Transverse colon (tissue), 4 donors: ENCODE measurements at places on chromosomes 4 and X.

DNA sequence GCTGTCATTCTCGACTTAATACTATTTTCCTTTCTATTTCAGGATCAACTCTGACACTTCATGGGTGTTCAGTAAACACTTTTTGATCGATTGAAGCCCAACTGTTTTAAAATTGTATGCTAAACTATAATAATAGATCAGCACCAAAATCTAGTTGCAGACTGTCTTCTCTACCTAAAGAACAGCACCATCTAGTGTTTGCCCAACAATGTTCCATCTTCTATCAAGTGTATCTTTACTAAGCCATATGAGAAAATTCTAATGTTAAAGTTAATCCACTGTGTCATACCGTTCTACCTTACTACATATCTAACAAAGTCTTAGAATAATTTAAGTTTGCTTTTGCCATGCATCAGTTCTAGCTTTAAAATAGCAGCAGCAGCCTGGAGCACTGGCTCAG, 113.0 kb upstream of the PRDX4 start:
- H3K4me1 ChIP-seq: no peaks in the 10 kb centered on the region
- H3K27me3 ChIP-seq: no peaks in the 10 kb centered on the region
- DNase-seq: no peak
- no peak overlapping the region for H3K27ac ChIP-seq
- H3K36me3 ChIP-seq: no peaks in the 10 kb centered on the region

DNA sequence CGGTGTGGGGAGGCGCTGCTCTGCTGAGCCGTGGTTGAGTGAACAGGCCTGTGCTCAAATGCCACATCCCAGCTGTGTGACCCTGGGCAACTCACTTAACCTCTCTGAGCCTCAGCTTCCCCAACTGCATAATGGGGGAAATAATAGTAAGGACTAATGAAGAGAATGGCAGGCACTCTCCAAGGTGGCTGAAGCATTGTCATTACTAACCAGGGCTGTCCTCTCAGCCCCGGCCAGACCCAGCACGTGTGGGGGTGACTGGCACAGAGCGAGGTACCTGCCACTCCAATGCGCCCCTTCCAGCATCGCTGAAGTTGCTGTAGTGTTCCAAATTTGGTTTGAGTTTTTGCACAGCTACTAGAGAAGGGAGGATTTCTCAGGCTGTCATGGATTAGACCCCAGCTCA, 80.0 kb downstream of the ABLIM2 start:
- no peak overlapping the region for H3K27ac ChIP-seq
- H3K4me3 ChIP-seq: no peak overlapping the region
- H3K36me3 ChIP-seq: no peaks in the 10 kb centered on the region
- H3K4me1 ChIP-seq: peaks cover 8% of the 10 kb centered on the region

DNA sequence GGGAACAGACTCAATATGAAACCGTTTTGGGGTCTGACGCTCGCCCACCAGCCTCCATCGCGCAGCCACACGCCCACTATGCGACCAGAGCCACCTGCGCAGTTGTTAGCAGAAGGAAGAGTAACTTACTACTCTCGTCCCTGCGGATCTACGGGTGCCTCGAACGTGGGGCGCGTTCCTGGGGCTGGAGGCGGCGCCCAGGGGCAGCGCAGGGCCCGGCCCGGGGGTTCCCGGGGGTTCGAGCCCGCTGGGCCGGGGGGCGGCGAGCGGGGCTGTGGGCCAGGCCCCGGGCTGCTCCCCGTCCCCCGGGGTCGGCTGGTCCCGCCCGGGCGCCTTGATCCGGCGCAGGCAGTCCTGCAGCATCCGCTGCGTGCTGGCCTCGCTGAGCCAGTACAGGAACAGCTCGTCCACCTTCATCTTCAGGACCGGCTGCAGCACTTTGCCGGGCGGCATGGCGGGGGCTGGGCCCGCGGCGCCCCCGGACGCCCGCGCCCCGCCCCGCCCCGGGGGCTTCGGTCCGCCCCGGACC, 404 bp downstream of the PPP2R3B start:
- peak overlapping the region; percentile 99 for H3K4me3 ChIP-seq
- H3K4me1 ChIP-seq: peaks cover 11% of the 10 kb centered on the region
- peak overlapping the region; percentile 100 for H3K27ac ChIP-seq
- H3K36me3 ChIP-seq: no peaks in the 10 kb centered on the region
- no peaks in the 10 kb centered on the region for H3K27me3 ChIP-seq
- no peak for DNase-seq

GRCh38 chr4:3313556-3314228, 20.9 kb downstream of the RGS12 start:
- no peaks in the 10 kb centered on the region for H3K4me1 ChIP-seq
- no peak overlapping the region for H3K27ac ChIP-seq
- no peaks in the 10 kb centered on the region for H3K36me3 ChIP-seq
- no peak overlapping the region for H3K4me3 ChIP-seq
- H3K27me3 ChIP-seq: no peaks in the 10 kb centered on the region

DNA sequence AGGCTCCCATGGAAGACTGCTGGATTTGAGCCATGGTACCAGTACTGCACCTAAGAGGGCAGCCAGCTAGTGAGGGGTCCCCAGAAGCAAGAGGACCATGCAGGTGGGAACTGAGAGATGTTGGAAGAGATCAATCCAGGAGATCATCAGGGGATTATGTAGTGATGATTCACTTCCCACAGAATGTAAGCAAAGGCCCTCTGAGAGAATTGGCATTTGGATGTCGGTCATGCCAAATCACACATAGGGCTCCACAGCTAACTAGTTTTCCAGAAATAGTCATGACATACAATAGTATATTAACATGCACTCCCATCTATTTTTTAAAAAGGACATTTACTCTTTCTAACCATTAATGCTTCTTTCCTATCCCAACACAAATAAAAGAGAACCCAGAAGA, 112.5 kb downstream of the RASGEF1B start:
- H3K4me3 ChIP-seq: no peak overlapping the region
- no peaks in the 10 kb centered on the region for H3K4me1 ChIP-seq
- no peaks in the 10 kb centered on the region for H3K36me3 ChIP-seq
- H3K27me3 ChIP-seq: no peaks in the 10 kb centered on the region
- no peak for DNase-seq

- H3K4me1 ChIP-seq: peaks cover 5% of the 10 kb centered on the region
- no peak overlapping the region for H3K27ac ChIP-seq
- no peaks in the 10 kb centered on the region for H3K27me3 ChIP-seq
Observed at GRCh38 chr4:38207110-38207457, 246.9 kb downstream of the PTTG2 start.

DNA sequence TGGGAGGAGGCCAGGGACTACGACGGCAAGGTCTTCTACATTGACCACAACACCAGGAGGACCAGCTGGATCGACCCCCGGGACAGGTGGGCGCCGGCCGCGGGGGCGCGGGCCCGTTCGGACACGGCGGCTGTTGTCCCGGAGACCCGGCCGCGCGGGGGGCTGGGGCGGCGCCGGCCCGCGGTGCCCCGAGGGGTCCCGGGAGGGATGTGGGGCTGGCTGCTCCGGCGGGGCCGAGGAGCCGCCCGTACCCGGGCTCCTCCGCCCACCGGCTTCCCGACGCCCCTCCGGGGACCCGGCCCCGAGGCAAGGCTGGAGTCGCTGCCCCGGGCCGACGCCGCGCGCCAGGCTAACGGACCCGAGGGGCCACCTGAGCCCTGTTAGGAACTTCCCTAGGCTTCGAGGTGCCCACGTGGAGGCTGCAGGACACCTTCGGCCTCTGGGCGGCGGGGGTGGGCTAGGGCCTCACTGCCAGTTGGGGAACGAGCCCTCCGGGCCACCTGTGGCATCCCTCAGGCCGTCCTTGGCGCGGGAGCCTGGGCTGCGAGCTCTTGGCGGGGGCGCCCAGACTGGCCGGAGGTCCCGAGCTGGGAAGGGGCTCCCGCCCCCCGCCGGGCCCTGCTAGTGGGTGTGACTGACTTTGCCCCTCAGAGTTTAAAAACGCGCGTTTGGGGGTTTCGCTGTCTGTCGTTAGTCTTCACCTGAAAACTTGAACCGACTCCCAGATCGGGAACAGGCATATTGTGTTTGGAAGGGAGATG, 660 bp downstream of the WWC2 start:
- H3K27me3 ChIP-seq: peaks cover 66% of the 10 kb centered on the region
- H3K4me3 ChIP-seq: peak overlapping the region; percentile 85
- H3K27ac ChIP-seq: peak overlapping the region; percentile 92
- no peak for DNase-seq
- H3K36me3 ChIP-seq: no peaks in the 10 kb centered on the region

- no peaks in the 10 kb centered on the region for H3K36me3 ChIP-seq
- no peaks in the 10 kb centered on the region for H3K4me1 ChIP-seq
- DNase-seq: no peak
- no peaks in the 10 kb centered on the region for H3K27me3 ChIP-seq
- H3K27ac ChIP-seq: no peak overlapping the region
Observed at GRCh38 chrX:108224727-108225621, 133.4 kb downstream of the ATG4A start.

GRCh38 chr4:138327338-138327737, 85.2 kb upstream of the SLC7A11 start:
- H3K27me3 ChIP-seq: no peaks in the 10 kb centered on the region
- no peak overlapping the region for H3K27ac ChIP-seq
- DNase-seq: no peak
- no peaks in the 10 kb centered on the region for H3K36me3 ChIP-seq
- no peaks in the 10 kb centered on the region for H3K4me1 ChIP-seq
- no peak overlapping the region for H3K4me3 ChIP-seq

DNA sequence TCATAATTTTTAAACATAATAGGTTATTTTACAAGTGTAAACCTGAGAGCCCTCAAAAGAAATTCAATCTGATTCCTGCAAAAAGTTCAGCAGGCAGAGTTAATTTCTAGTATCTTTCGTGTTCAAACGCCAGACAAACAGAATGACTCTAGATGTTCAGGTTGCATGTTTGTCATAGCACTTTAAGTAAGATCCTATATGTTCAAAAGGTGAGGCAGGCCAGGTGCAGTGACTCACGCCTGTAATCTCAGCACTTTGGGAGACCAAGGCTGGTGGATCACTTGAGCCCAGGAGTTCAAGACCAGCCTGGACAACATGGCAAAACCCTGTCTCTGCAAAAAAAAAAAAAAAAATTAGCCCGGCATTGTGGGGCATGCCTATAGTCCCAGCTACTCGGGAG, 1.1 kb upstream of the RASSF6 start:
- peak overlapping the region; percentile 82 for H3K27ac ChIP-seq
- no peaks in the 10 kb centered on the region for H3K36me3 ChIP-seq
- H3K4me1 ChIP-seq: peaks cover 13% of the 10 kb centered on the region
- no peak overlapping the region for H3K4me3 ChIP-seq
- DNase-seq: no peak

- no peak overlapping the region for H3K4me3 ChIP-seq
- peak; percentile 71 for DNase-seq
- no peaks in the 10 kb centered on the region for H3K36me3 ChIP-seq
- peak overlapping the region; percentile 72 for H3K27ac ChIP-seq
- no peaks in the 10 kb centered on the region for H3K27me3 ChIP-seq
Observed at GRCh38 chr4:83212041-83212851, 72.4 kb downstream of the COQ2 start.

DNA sequence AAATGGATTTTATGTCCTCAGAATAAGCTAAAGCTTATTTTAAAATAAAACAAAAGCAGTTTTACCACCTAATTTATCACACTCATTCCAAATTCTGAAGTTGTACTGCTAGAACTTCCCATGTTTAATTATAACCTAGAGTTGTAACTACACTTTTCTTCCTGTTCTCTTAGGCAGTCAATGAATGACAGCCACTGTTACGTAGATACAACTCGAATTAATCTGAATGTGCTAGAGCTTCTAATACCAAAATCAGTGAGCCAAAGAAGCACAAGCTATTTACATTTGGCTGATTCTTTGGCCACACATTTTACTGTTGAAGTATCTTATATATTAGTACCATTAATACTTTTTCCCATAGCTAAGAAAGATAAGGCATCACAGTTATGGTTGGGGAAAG, 99.0 kb upstream of the FTHL17 start:
- H3K4me3 ChIP-seq: no peak overlapping the region
- H3K36me3 ChIP-seq: no peaks in the 10 kb centered on the region
- no peaks in the 10 kb centered on the region for H3K4me1 ChIP-seq
- H3K27ac ChIP-seq: no peak overlapping the region
- no peaks in the 10 kb centered on the region for H3K27me3 ChIP-seq

- H3K36me3 ChIP-seq: no peaks in the 10 kb centered on the region
- no peaks in the 10 kb centered on the region for H3K27me3 ChIP-seq
- DNase-seq: no peak
Observed at GRCh38 chr4:38787693-38788092, 4.9 kb upstream of the TLR10 start.

GRCh38 chr4:48914311-48914710, 7.7 kb upstream of the OCIAD2 start:
- no peak for DNase-seq
- H3K27me3 ChIP-seq: no peaks in the 10 kb centered on the region
- no peak overlapping the region for H3K27ac ChIP-seq
- no peaks in the 10 kb centered on the region for H3K36me3 ChIP-seq
- H3K4me3 ChIP-seq: no peak overlapping the region

- no peak overlapping the region for H3K27ac ChIP-seq
- H3K27me3 ChIP-seq: no peaks in the 10 kb centered on the region
- H3K4me3 ChIP-seq: no peak overlapping the region
- H3K36me3 ChIP-seq: no peaks in the 10 kb centered on the region
- H3K4me1 ChIP-seq: no peaks in the 10 kb centered on the region
Observed at GRCh38 chr4:78653655-78654054, 102.1 kb downstream of the ANXA3 start.
